PC-9 (cell line): ENCODE measurements at places on chromosomes 11 and 22. TPM values are rescaled to one million over a fixed set of nuclear protein-coding genes. Genes with fewer than 3 reads are reported as not detected.

MOV10L1 gene
- total RNA-seq = not detected in 2 replicates

RIBC2 gene
- total RNA-seq = 4.0 and 11.0 TPM in 2 replicates

LINC01488 gene
- not detected in 2 replicates for total RNA-seq

NPAS4 gene
- total RNA-seq = not detected in 2 replicates

BAIAP2L2 gene
- total RNA-seq = 7.1 and 9.7 TPM in 2 replicates

EXPH5 gene
- total RNA-seq = 23.3 and 36.3 TPM in 2 replicates

NKAPD1 gene
- total RNA-seq = 16.5 and 17.6 TPM in 2 replicates

GAL3ST1 gene
- total RNA-seq = 0.52 TPM in 1 of 2 replicates, not detected in the other

KDM4E gene
- not detected in 2 replicates for total RNA-seq

GAL gene
- 3.9 and 12.8 TPM in 2 replicates for total RNA-seq

MEI1 gene
- total RNA-seq = 0.55 and 0.61 TPM in 2 replicates

CADM1 gene
- total RNA-seq = not detected in 2 replicates

GAB4 gene
- total RNA-seq = not detected in 2 replicates

NPTXR gene
- total RNA-seq = 14.7 and 23.8 TPM in 2 replicates

LRRN4CL gene
- total RNA-seq = 1.0 and 1.3 TPM in 2 replicates

MS4A3 gene
- total RNA-seq = not detected in 2 replicates

APOA5 gene
- not detected in 2 replicates for total RNA-seq

UBE4A gene
- 24.9 and 30.9 TPM in 2 replicates for total RNA-seq

FAM83F gene
- 8.1 and 9.1 TPM in 2 replicates for total RNA-seq

OR6T1 gene
- total RNA-seq = not detected in 2 replicates

MTMR3 gene
- total RNA-seq = 28.1 and 31.1 TPM in 2 replicates

TNNI2 gene
- 4.9 and 7.8 TPM in 2 replicates for total RNA-seq

MOGAT2 gene
- not detected in 2 replicates for total RNA-seq

TRMT2A gene
- 31.5 and 32.7 TPM in 2 replicates for total RNA-seq

YAP1 gene
- 101 and 111 TPM in 2 replicates for total RNA-seq

CD248 gene
- not detected in 2 replicates for total RNA-seq

APOA1 gene
- not detected in 2 replicates for total RNA-seq

SLC22A8 gene
- total RNA-seq = not detected in 2 replicates

CD3E gene
- total RNA-seq = not detected in 2 replicates

MMP8 gene
- total RNA-seq = not detected in 2 replicates

GSTT2B gene
- total RNA-seq = 0.50 TPM in 1 of 2 replicates, not detected in the other

ESAM gene
- 13.5 and 15.3 TPM in 2 replicates for total RNA-seq

OVOL1 gene
- total RNA-seq = 10.2 and 10.5 TPM in 2 replicates

C11orf52 gene
- total RNA-seq = 2.9 and 6.4 TPM in 2 replicates

OR5M3 gene
- not detected in 2 replicates for total RNA-seq

LDLRAD3 gene
- total RNA-seq = 15.9 and 19.5 TPM in 2 replicates

DBX1 gene
- total RNA-seq = not detected in 2 replicates

HOATZ gene
- not detected in 2 replicates for total RNA-seq

USP2 gene
- total RNA-seq = 2.1 and 2.7 TPM in 2 replicates

NXPE4 gene
- not detected in 2 replicates for total RNA-seq

MPPED2 gene
- not detected in 2 replicates for total RNA-seq

CREB3L1 gene
- 1.3 and 3.1 TPM in 2 replicates for total RNA-seq

PAMR1 gene
- 1.1 TPM in 2 replicates for total RNA-seq

OR52H1 gene
- total RNA-seq = not detected in 2 replicates

VSIG10L2 gene
- not detected in 2 replicates for total RNA-seq

OR8A1 gene
- total RNA-seq = not detected in 2 replicates

GLYAT gene
- total RNA-seq = not detected in 2 replicates

C11orf65 gene
- 1.7 and 1.9 TPM in 2 replicates for total RNA-seq
